ENCODE measurements at places on chromosomes 13 and 19. TPM values are rescaled to one million over a fixed set of nuclear protein-coding genes. Genes with fewer than 3 reads are reported as not detected.

SMIM44 gene
- polyA plus RNA-seq: not detected

C19orf73 gene
- polyA plus RNA-seq: 4.6 TPM

PSG1 gene
- not detected for polyA plus RNA-seq

SLITRK1 gene
- polyA plus RNA-seq: 3.1 TPM

ALKBH7 gene
- polyA plus RNA-seq: 100 TPM
